ENCODE measurements at places on chromosomes 2 and 18.
A peak's percentile ranks its signal among the peaks of the same experiment; 100 is the strongest.

- no peak for DNase-seq
Measured at GRCh38 chr2:101623031-101623521, 74.4 kb upstream of the MAP4K4 start.

GRCh38 chr18:12532661-12533060, 124.9 kb downstream of the PRELID3A start:
- DNase-seq, result no peak

DNA sequence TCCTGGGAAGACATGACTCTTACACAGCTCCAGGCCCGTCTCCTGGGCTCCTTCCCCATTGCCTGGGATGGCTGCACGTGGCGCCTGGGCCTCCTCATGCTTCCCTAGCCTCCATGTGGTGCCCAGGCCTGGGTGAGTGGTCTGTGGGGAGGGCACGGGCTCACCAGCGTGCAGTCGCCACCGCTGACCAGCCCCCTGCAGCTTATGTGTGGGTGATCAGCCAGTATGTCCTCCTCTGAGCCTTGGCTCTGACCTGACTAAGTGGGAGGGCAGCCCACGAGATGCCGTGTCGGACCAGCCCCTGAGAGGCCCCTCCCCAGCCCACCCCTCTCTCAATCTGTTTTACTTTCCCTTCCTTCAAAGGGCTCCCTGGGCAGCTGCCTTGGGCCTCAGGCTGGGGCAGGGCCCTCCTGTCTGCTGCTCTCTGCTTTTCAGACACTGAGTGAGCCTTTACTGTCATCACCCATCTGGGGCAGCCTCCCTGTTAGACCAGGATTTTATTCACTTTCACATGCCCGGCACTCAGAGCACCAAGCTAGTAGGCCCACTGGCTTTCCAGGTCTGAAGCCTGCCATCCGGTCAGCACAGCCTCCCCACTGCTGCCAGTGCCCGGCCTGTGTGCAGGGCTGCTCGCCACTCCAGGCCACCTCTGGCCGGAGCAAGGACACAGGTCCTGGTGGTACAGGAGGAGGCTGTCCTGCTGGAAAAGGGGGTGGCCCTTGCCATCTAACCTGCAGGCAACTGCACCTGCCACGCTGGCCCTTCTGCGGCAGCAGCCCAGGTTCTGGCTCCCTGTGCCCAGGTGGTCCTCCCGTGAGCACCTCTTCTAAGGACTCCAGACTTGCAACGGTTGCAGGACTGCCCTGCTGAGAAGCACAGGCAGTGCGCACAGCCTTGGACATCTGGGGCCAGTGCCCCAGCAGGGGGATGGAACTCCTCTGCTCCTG, 84.9 kb upstream of the HPCAL1 start:
- no peak for DNase-seq

GRCh38 chr2:42967959-42968674, 175.7 kb upstream of the HAAO start:
- no peak for DNase-seq

- DNase-seq, result no peak
Measured at GRCh38 chr2:75327334-75327733, 128.0 kb upstream of the TACR1 start.

GRCh38 chr18:5429681-5430080, 114.1 kb downstream of the EPB41L3 start:
- DNase-seq, result no peak

- DNase-seq, result no peak
Measured at GRCh38 chr2:22382479-22383169, 1002.4 kb upstream of the KLHL29 start.

DNA sequence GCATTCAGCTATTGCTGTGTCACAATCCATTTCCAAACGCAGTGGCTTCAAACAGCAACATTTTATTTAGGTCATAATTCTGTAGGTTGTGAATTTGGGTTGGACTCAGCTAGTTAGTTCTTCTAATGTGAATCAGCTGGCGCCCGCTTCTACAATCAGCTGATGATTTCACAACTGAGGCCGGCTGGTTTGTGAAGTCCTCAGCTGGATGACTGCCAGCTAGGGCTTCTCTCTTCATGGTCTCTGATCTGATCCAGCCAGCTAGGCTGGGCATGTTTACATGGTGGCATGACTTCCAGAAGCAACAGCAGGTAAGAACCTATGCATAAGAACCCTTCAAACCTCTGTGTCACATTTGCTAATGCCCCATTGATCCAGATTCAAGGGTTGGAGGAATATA, 172.0 kb downstream of the SLC4A10 start:
- DNase-seq, result no peak

GRCh38 chr18:9191658-9192256, 55.2 kb downstream of the ANKRD12 start:
- no peak for DNase-seq

DNA sequence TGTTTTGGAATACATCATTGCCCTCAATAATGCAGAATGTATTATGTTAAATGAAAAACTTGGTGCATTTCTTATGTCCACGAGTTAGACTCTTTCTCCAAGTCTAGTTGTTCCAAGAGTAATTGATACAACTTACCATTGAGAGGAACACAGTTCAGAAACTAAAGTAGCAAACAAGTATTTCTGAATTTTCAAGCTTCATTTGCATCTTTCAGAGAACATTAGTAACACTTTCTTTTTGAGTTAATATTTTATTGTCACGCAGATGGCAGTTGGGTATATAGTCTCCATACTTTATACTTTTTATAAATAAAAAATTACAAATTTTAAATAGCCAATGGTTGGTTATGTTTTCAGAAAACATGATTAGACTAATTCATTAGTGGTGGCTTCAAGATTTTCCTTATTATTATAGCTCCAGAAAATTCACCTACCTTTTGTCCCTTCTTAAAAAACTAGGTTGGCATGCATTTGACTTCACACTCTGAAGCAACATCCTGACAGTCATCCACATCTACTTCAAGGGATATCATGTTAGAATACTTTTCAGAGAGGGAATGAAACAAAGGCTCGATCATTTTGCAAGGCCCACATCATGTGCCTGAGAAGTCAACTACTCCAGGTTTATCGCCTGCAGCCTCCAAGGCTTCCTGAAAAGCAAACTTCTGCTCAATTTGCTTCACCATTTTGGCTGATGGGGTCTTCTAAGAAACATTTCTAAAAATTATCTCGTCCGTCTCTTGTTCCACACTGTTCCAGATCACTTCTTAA, 29.9 kb downstream of the LYPD6B start:
- DNase-seq, result no peak

DNA sequence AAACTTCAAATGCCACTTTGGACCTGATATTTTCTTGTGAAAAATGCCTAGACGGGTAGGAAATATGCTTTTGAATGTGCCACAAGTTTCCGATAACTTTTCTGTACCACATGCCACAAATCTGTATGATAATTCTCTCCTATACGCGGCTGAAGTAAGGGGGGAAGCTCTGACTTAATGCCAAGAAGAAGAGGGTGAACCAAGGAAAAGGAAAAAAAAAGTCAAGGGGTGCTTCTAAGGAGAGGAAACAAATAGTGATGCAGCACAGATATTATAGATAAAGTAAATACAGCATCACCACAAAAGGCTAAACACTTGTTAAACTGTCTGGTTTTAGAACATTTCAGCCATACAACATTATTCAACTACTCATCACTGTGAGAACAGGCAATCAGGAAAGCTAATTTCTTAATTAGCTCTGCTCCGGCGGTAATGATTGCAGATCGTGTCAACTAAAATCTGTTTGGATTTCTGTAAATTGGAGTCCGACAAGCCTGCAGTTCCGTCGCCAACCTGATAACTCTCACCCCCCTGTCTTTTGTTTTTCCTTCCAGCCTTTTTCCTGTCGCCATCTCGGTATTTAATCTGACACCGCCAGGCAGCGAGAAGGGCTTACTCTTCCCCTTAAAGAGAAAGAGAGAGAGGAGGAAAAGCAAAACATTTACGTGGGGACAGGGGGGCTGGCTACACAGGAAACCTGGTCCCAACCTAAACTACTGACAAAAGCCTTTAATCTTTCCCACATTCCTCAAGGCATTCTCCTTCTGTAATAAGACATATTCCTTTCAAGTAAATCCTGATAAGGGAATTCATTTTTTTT, 67.5 kb downstream of the ZEB2 start:
- no peak for DNase-seq

- DNase-seq, result no peak
Measured at GRCh38 chr2:200603972-200604371, 18.2 kb downstream of the AOX1 start.

GRCh38 chr2:157900203-157900602, 24.1 kb upstream of the ACVR1 start:
- no peak for DNase-seq

- DNase-seq, result no peak
Measured at GRCh38 chr2:237455764-237456163, 31.3 kb upstream of the MLPH start.

DNA sequence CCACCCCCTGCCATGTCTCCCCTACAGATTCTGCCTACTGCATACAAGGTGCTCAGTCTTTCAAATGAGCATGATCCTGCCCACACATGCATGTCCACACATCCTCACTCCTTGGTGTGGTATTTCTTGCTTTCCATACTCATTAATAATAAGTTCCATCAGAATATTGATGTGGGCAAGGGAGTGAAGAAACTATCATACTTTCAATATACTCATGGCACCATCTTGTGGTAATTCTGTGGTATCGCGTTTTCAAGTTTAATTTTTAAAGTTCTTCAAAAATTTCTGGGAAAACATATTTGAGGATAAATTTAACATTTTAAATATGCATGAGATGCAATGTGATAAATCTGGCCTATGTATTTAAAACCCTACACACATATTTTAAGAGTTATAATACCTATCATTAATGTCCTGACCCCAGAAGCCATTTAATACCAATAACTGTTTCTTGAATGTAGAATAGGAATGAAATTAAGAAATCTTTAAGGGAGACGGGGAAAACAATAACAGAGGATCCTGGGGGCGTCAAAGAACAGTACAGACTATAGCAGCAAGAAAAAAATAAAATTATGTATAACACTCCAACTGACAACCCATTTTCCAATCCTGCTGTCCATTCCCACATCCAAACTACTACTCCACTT, 110.1 kb downstream of the ZNF385B start:
- no peak for DNase-seq

GRCh38 chr2:28547906-28548600, 52.2 kb downstream of the PLB1 start:
- DNase-seq, result no peak

DNA sequence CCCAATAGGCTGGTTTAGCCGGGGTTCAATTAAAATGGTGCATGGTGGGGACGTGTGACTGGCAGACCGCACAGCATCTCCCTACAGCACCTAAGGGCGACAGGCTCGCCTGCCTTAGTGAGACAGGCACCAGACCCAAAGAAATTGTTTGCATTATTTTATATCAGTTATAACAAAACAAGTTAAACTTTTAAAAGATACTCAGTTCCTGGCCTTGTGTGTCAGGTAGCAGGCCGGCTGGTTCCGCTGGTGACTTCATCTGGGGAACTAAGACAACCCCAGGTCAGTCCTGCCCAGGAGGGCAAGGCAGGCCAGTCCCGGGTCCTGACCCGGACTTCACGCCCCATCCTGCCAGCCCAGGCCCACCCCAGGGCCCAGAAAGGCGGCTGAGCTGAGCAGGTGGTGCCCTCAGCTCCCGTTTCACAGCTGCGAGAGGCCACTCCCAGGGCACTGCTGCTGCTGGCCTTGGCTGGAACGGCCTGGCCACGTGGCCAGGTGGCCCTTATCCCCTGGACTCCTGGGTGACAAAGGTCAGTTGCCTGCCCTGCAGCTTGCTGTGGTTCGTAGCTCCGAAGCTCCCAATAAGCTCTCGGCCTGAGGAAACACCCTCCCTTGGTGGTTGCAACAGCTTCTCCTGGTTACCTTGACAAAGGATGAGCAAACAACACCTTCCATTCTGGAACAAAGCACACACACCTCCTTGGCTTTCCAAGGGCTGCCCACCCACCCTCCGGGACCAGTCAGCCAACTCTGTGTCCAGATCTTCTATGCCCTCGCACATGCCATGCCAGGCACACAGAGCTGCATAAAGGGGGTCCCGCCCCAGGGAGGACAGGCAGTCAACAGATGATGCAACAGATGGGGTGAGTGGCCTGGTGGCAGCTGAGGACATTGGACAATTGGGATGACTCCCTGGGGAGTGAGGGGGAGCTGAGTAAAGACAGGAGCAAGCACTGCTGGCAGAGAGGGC, 11.3 kb upstream of the AGXT start:
- DNase-seq, result no peak

GRCh38 chr2:174053355-174054151, 88.4 kb upstream of the SP3 start:
- no peak for DNase-seq

DNA sequence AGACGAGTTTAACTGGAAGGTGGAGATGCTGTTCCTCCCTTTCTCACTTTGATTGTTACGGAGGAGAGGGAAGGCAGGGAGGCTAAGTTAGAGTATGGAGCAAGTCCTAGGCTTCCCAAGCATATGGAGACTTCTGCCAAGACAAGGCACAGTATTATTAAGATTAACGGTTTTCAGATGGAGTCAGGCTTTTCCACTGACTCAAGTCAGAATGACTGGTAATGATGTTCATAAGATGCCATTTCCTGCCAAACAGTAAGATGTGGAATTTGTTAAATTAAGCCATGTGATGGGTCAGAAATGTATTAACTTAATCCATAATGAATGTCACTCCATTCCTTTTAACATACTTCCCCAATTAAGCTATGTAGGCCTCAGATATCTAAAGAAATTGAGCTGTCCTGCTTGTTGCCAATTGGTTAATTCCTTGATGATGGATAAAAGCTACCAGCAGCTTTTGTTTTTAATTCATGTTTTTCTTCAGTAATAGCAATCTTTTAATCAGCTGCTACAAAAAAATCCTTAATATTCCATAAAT, 383.7 kb downstream of the ZNF521 start:
- no peak for DNase-seq

GRCh38 chr2:201798252-201798913, 8.0 kb upstream of the CDK15 start:
- DNase-seq, result no peak

- peak; percentile 53 for DNase-seq
Measured at GRCh38 chr2:223993634-223994232, 36.5 kb downstream of the MRPL44 start.

- DNase-seq, result no peak
Measured at GRCh38 chr18:41842886-41843285, 112.1 kb upstream of the PIK3C3 start.

DNA sequence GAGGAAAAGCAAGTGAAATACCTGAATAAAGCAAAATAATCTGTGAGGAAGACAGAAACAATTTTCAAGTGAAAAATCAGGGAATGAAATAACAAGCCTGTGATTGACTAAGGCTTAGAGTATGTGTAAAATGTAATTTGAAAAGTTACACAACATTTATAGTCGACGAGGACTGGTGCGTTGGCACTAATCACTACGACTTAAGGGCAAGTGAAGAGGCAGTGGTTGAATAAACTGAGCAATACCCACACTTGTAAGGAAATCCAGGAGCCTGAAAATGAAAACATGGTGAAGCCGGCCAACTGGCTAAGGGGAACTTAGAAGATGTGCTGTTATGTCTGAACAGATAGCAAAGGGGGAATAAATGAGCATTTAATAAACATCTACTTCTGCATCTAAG, 13.4 kb downstream of the DOK1 start:
- no peak for DNase-seq

GRCh38 chr2:10220045-10220901, 82.4 kb upstream of the HPCAL1 start:
- DNase-seq, result no peak

GRCh38 chr2:201228271-201228911, 31.9 kb upstream of the CASP8 start:
- DNase-seq, result no peak

All from activated CD4-positive, alpha-beta T cell treated with anti-CD3 and anti-CD28 coated beads, Interleukin-2, amount 50 U/mL, for 4 hours (primary cell).